A549 treated with dexamethasone at 1 μM for 4 hours (cell line): ENCODE measurements at places on chromosomes 4 and X. TPM values are rescaled to one million over a fixed set of nuclear protein-coding genes. Genes with fewer than 3 reads are reported as not detected.

The IL13RA2 gene
- total RNA-seq: 0.07 to 0.60 TPM in 2 of 5 replicates, not detected in the others

The ZNF674 gene
- total RNA-seq: 2.6 to 3.0 TPM (median 2.8 TPM) in 5 replicates

The TMPRSS11D gene
- total RNA-seq: not detected in 5 replicates

The SULT1E1 gene
- not detected in 5 replicates for total RNA-seq

The GC gene
- not detected in 5 replicates for total RNA-seq

The DUSP21 gene
- total RNA-seq: not detected in 5 replicates

The STOX2 gene
- 1.5 to 4.2 TPM (median 2.9 TPM) in 5 replicates for total RNA-seq

The MTMR8 gene
- total RNA-seq: 0.45 to 0.64 TPM (median 0.51 TPM) in 5 replicates

The GAGE2A gene
- total RNA-seq: not detected in 5 replicates

The ERAS gene
- 0.06 to 0.15 TPM (median 0.07 TPM) in 3 of 5 replicates, not detected in the others for total RNA-seq

The CT45A2 gene
- not detected in 5 replicates for total RNA-seq

The CENPI gene
- total RNA-seq: 10.2 to 15.8 TPM (median 14.4 TPM) in 5 replicates

The IL3RA gene
- total RNA-seq: 0.09 to 0.44 TPM (median 0.20 TPM) in 5 replicates
